Midbrain (tissue), 1 donor: ENCODE measurements at places on chromosomes 4 and X.

- DNase-seq, result no peak
Measured at GRCh38 chr4:3745886-3746656, 20.1 kb upstream of the ADRA2C start.

DNA sequence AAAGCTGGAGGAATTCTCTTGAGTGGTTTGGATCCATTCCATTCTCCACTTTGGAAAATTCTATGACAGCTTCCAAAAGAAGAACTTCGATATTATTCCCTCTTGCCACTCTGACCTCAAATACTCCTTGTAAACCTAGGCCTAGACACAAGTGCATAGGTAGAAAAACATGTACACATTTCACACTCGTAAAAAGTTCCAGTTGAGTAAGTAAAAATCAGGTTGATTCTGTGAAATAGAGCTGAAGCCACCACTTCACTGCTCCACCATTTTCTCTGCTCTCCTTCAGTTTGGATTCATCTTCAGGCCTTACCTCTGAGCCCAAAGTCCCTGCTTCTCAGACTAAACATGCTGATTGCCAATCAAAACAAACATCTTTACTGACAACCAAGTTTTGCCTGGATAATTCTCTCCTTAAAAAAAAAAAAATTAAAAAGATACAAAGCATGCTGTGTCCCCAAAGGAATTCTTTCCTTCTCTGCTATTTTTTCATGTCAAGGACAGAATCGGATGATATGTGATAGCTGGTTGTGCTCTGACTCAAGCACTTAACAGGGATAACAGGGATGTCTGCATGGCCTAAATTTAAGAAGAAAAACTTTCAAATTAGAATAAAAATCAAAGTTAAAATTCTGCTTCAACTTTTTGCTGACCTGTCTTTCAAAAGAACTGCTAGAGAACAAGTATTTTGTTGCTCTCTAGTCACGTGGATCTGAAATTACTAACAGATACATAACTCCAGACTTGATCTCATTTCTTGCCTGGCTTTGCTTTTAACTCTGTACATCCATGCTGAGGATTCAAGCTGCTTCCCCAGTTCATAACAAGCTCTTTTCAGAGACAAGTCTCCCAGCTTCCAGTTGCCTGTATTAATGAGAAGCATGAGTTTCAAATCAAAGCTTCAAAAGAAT lies 420.9 kb upstream of the INTU start:
- DNase-seq, result no peak

DNA sequence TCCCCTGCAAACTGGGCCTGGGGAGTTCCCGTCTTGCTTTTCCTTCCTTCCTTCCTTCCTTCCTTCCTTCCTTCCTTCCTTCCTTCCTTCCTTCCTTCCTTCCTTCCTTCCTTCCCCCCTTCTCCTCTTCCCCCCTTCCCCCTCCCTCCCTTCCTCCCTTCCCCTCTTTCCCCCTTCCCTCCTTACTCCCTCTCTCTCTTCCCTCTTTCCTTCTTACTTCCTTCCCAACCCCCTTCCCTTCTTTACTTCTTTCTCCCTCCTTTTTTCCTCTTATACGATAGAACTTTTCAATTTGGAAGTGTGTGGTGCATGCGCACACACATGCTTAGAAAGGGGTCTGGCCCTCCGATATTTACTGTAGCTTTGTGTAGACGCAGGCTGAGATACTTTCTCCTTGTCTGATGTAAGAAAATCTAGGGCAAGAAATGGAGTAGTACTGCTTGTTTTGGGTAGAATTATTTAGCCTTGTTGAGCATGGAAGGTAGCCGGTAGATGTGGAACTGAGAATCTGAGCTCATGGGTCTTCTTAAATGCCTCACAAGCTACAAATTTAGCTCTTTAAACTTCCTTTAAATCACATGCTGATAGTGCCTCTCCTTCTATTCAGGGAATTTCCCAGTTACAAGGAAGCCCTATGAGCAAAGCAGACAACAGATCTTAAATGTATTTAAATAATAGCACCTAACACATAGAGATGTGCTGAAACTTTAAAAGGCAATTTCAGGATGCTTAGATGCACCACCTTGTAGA lies 189.6 kb downstream of the GPAT3 start:
- DNase-seq, result no peak

DNA sequence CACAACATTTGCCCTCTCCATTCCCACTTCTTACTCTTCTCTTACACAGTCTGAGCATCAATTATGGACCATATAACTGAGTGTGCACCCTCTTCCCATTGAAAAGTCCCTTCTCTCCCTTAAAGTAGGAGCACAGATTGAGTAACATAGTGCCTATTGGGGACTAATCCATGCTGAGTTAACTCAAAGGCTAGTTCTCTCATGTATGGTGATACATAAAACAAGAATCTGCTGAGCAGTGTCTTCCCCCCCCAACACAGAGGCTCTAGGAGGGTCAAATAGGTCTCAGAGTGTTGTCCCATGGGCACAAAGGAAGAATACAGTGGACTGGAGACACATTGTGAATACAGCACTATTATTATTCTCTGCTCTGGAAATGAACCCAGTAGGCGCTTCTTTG lies 274.6 kb upstream of the BOD1L1 start:
- DNase-seq, result no peak

- DNase-seq, result no peak
Measured at GRCh38 chrX:40449956-40450706, 130.6 kb upstream of the ATP6AP2 start.

GRCh38 chr4:98570151-98570797 lies 88.1 kb downstream of the TSPAN5 start:
- no peak for DNase-seq
